KBM-7 (cell line): ENCODE measurements at places on chromosomes 6 and 20.

- no peak for DNase-seq
Observed at GRCh38 chr20:38414769-38415450, 20.2 kb downstream of the SNHG17 start.

- no peak for DNase-seq
Observed at GRCh38 chr6:20286968-20287565, 74.8 kb upstream of the MBOAT1 start.

GRCh38 chr6:142316791-142317368 lies 15.1 kb downstream of the ADGRG6 start:
- peak; percentile 12 for DNase-seq

DNA sequence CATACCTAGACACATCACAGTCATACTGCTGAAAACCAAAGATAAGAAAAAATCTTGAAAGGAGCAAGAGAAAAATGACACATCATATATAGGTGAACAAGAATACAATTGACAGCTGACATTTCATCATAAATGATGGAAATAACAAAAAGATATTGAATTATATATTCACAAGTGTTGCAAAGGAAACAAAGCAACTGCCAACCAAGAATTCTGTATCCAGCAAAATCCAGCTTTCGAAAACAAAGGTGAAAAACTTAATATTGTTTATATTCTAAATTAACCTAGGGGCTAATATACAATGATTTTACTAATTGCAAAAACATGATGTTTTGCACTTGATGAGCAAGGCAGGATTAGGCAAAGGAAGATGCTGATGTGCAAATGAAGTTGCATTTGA lies 84.3 kb downstream of the MOXD1 start:
- no peak for DNase-seq

DNA sequence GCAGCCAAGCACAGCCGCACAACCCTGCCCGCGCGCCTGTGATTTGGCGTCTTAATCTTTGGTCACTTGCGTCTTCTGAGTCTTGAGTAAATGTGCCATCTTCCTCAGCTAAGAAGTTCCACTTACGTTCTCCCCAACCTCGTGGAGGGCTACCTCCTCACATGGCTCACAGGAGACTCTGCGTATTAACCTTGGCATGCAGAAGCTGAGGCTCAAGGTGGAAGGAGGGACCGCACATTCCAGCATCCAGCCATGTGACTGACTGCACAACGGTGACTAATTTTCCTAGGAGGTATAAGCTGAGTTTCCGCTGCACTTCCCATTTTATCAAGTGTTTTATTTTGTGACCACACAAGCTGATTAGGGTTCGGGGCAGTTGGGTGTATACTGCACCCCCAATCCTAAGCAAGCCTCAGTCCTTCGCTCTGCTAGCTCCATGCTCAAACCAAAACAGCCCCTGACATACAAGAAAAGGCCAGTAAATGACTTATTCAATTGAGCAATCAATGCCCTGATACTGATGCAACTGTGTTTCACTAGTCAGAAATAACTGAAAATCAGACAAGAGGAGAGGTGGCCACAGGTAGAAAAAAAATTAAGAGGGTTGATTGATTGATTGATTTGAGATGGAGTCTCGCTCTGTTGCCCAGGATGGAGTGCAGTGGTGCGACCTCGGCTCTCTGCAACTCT lies 7.0 kb downstream of the BEND3 start:
- no peak for DNase-seq

GRCh38 chr6:17004269-17004668 lies 97.6 kb upstream of the STMND1 start:
- DNase-seq = no peak

DNA sequence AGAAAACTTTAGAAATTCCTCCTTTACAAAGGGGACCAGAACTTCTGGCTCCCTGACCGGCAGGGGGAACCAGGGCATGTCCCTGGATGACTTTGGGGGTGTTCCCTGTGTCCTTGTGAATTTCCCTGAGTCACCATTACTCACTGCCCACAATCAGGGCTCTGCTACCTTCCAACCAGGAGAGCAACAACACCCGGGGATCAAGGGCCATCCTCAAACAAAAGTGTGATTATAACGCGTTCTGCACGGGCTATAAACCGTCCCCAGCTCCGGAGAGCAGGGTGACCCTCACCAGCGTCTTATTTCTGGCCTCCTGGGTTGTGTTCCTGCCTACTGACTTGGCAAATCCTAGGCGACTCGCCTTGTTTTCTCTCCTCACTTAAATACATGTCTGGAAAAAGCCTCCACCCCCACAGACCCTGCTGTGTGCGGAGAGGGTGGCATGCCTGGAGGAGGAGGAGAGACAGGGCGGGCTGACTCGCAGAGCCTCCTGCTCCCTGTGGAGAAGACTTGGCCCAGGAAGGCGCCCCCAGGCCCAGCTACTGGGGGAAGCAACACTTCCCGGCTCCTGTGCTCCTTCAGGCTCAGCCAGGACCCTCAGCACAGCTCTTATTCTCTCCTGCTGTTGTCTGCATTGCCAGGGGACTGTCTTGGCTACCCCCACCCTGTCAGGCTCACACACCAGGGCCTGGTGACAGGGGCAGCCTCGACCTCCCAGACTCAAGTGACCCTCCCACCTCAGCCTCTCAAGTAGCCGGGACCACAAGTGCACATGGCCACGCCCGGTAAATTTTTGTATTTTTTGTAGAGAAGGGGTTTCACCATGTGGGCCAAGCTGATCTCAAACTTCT lies 54.1 kb downstream of the FGD2 start:
- DNase-seq = peak; percentile 50

GRCh38 chr6:111441678-111442243 lies 41.3 kb downstream of the REV3L start:
- peak; percentile 71 for DNase-seq

DNA sequence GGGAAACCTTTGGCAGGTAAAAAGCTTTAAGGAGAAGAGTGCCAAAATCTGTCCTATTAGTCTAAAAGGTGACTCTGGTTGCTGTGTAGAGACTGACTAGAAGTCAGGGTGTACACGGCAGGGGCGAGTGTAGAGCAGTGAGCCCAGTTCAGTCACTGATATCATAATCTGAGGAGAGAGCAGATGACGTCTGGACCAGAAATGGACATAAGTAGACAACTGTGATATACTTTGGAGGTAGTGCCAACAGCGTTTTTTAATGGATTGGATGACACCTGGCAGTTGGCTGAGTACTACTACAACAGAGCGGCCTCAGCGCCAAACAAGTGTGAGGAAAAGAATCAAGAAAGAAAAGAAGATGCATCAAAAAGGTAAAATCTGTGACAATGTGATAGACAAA lies 76.0 kb downstream of the MAP7 start:
- no peak for DNase-seq

DNA sequence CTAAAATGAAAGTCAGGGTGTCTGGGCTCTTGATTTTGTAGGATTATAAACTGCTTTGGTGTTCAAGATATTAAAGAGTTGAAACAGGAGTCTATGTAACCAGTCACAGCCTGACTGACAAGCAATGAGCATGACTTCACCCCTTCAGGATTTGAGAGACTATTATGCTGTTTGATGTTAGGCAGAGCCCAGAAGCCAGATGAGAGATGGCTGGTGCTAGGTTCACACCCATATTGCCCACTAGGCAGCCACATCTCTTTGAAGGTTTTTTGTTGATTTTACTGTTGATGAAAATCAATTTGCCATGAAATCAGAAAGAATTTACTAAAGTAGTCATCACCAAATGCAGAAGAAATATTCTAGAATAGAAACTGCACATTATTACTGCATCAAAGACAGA lies 243.6 kb downstream of the KHDRBS2 start:
- no peak for DNase-seq

DNA sequence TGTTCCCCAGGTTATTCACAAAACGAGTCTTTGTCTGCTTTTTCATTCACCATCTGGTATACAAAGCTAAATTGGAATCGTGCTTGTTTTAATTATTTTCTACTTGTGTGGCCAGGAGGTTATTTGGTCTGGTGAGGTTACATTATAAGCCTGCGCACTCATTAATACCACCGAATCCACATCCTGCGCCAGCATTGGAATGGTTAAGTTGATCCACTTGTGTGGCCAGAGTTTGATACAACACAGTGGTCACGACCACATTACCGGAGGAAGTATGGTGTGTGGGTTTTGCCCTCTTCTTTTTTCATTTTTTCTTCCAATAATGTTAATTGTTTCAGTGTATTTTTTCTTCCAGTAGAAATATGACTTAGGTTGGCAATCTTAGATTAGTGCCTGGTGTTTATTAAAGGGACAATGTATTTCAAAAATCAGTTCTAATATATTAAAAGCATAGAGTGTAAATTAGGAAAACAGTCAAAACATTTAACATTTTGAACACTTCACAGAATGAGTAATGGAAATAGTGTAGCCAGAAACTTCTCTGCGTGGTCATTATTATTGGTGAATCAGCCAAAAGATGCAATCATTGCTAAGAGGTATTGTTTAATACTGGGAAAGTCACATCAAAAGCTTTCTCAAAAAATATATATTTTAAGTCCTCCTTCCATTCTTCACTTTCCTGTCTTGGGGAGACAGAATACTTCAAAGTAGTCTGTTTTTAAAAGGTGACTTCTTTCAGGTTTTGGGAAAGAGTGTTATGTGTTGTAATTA lies 84.5 kb downstream of the JARID2 start:
- DNase-seq = peak; percentile 33

GRCh38 chr6:42217157-42217518 lies 523 bp downstream of the MRPS10 start:
- DNase-seq = no peak

DNA sequence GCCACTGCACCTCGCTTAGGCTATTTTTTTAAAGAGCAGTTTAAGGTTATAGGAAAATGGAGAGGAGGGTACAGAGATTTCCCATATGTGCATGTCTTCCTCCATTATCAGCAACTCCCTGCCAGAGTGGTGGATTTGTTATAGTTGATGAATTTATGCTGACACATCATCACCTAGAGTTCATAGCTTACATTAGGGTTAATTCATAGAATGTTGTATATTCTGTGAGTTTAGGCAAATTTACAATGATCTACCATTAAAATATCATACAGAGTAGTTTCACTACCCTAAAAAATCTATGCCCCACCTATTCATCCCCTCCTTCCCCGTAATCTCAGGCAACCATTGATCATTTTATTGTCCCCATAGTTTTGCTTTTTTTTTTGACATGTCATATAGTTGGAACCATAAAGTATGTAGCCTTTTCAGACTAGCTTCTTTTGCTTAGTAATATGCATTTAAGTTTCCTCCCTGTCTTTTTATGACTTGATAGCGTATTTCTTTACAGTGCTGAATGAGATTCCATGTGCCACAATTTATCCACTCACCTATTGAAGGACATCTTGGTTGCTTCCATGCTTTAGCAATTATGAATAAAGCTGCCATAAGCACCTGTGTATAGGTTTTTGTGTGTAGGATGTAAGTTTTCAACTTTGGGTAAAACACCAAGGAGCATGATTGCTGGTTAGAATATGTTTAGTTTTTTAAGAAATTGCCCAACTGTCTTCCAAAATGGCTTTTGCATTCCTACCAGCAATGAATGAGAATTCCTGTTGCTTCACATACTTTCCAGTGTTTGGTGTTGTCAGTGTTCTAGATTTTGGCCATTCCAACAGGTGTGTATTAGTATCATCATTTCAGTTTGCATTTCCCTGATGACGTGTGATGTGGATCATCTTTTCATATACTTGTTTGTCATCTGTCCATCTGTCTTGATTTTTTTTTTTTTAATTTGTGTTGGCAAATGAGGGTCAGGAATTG lies 60.2 kb downstream of the NCOA3 start:
- DNase-seq = no peak

GRCh38 chr20:59182401-59183044 lies 18.9 kb downstream of the ZNF831 start:
- no peak for DNase-seq

- no peak for DNase-seq
Observed at GRCh38 chr6:4506792-4507191, 269.4 kb upstream of the CDYL start.

GRCh38 chr6:114785235-114786127 lies 442.7 kb upstream of the HS3ST5 start:
- no peak for DNase-seq

DNA sequence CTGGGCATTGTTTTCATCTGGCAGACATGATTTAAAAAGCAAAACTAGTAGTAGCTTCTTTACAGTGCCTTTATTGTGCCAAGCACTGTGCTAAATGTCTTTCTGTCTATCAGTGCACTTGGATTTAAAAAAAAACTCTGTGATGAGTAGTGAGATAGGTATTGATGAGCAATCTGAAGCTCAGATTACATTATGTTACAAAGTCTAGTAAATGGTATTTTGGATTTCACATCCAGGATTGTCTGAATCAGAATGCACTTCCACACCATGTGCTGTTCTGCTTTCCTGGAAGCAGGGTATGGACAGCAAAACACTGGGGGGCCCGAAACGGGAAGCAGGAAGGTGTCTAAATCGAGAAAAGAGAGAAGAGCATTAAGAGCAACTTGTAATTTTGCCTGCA lies 103.4 kb upstream of the CCN2 start:
- no peak for DNase-seq

GRCh38 chr6:28243946-28244345 lies 8.1 kb downstream of the ZKSCAN4 start:
- DNase-seq = no peak

GRCh38 chr20:290084-290831 lies at the start of gene C20orf96:
Gene C20orf96, minus strand, starts transcription at chr20:290750. Its CDS starts 140 bp downstream, at chr20:290610.
- DNase-seq = peak; percentile 92

- no peak for DNase-seq
Observed at GRCh38 chr6:130313206-130313605, 52.6 kb upstream of the TMEM200A start.

DNA sequence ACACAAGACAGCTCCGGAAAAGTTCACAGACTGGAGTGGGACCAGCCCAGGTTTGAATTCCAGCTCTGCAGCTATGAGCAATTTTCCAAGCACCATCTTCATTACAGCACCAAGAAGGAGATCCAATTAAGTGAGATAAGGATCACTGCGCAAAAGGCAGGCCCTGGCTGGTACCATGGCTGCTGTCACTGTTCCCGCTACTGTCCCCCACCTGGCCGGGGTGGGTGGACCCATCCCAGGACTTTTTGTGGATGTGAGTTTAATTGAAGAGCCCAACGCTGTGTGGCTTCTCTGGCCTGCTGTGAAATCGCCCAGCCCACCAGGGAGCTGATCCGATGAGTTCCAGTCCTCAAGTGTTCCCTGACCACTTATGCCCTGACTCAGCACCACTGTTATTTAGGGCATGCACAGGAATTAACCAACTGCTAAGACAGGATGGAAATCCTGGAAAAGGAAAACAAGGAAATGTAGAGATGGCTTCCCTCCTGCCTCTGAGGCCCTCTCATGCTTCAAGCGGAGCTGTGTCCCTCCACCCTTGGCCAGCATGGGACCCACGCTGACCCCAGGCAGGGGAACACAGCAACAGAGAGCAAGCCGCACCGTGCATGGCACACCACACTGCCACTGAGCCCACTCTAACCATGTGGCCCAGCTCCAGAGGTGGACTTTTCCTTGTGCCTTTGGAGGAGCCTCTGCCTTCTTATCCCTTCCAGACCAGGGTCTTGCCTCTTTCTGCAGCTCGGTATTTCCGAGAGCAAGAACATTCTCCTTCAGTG lies 150.0 kb upstream of the CST7 start:
- DNase-seq = no peak

- DNase-seq = no peak
Observed at GRCh38 chr6:27873021-27873940, 38.9 kb downstream of the OR2B2 start.

DNA sequence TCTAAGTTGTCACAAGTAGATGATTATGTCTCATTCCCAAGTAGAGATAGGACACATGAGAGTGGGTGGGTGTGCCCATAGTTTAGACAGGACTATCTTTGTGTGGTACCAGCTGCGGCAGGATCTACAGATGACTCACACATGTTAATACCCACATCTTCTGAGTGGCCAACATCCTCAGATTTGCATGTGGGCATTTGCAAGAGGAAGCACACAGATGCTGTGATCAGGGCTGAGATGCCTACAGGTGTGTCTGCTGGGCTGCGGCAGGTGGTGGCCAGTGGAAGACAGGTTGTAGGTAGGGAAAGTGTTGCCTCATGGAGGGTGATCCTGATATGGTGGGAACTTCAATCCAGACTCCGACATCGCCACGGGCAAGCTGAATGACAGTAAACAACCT lies 50.8 kb downstream of the UTRN start:
- no peak for DNase-seq
